Activated CD4-positive, alpha-beta T cell treated with anti-CD3 and anti-CD28 coated beads for 24 hours (primary cell): ENCODE measurements at places on chromosomes 13 and 19.

GRCh38 chr19:31510635-31511034, 161.4 kb upstream of the TSHZ3 start:
- DNase-seq = no peak

GRCh38 chr19:41709951-41710645, 1.7 kb downstream of the CEACAM5 start:
- no peak for DNase-seq

DNA sequence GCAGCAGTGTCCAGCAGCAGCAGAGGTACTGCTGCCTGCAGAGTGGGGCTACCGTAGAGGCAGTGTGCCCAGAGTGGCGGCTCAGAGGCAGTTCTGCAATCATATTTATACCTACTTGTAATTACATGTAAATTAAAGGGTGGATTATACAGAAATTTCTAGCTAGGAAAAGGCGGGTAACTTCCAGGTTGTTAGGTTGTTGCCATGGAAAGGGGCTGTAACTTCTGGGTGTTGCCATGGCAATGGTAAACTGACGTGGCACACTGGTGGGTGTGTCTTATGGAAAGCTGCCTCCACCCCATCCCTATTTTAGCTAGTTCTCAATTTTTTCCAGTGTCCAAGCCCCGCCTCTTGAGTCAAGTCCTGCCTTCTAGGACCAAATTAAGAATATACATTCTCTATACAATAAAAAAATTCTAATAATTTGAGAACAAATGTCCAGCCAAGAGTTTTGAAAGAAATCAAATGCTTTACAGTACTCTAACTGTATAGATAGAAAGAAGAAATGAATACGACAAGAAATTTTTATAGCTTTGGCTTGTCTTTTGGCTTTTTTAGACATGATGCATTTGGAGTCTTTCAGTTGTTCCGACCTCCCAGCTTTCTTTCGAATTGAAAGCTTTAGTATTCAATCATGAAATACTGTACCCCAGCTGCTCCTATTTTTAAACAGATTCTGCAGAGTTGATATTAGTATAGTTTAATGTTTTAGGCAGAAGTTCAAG, 816.6 kb downstream of the DIAPH3 start:
- no peak for DNase-seq

DNA sequence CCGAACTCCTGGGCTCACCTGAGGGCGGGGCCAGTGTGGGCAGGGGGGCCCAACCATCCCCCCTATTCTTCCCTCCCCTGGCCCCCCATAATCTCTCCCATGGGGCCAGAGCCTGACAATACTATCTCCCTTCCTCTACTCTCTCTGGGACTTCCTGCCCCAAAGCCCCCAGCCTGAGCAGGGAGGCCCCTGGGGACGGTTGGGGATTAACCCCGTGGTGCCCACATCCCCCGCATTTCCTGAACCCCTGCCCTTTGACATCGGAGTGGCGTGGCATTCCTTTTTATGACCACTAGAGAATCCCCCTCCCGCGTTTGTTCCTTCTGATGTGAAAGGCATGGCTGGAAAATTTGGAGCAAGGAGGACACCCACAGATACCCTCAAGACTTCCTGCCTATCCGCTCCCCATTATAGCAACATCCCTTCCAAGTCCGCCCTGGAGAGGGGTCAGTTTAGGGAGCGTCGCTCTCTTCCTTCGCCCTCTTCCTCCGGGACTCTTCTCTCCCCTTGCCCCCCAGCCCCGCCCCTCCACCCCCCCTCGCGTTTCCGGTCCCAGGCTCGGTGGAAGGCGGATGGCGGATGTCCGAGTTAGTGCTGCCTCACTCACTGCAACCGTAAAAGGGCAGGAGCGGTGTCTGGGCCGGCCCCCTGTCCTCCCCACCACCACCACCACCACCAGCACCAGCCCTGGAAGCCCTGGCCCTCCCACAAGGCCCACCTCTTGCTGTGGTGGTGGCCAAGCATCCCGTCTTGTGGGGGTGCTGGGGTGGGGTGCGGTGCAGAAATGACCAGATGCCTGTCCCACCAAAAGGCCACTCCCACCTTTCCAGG, 1.8 kb downstream of the VASP start:
- no peak for DNase-seq

GRCh38 chr13:113851826-113852535, 11.9 kb downstream of the GAS6 start:
- no peak for DNase-seq

DNA sequence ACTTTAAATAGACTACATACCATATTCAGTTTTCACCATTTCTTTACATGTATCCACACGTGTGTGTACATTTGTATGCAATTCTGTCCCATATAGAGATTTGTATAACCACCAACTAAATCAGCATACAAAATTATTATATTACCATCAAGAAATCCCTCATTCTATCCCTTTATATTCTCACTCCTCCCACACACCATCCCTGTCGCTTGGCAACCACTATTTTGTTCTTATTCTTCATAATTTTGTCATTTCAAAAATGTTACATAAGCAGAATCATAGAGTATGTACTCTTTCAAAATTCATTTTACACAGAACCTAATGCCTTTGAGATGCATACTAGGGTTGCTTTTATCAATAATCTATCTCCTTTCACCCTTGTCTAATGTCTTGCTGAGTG, 740.5 kb downstream of the SLITRK5 start:
- DNase-seq = no peak

DNA sequence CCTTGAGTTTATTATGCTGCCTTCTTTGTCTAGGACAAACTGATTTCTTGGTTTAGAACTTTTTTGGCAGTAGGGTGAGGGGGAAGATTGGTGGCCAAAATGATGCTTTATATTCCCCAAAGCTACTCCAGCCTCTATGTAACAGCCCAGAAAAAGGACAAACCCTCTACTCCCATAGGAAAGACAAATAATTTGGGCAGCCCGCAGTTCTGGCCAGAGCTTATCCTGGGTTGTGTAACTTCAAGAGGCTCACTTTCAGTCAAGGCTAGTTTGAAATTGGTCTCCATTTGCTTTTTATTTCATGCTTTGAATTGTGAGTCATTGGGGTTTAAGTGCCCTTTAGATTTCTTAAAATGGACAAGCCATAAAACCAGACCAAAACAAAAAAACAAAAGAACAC, 142.3 kb downstream of the OLFM4 start:
- no peak for DNase-seq

DNA sequence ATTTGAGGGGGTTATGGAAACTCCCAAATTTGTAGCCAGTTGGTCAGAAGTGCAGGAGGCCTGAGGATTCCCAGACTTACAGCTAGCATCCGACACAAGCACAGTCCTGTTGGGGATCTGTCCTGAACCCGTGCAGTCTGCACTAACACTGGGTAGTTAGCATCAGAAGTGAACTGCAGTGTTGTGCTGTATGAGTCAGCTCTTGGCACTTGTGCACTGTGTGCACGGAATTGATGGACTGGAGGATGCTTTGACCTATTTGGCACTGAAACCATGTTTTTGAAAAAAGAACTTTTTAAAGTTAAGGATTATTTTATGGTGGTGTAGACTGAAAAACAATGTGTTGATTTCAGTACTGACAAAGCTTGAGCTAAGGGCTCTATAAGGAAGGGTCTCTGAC, 279.0 kb downstream of the NHLRC3 start:
- DNase-seq = no peak

GRCh38 chr13:79647533-79647932, 166.6 kb downstream of the NDFIP2 start:
- no peak for DNase-seq

- DNase-seq = no peak
These were observed 85.1 kb downstream of the FNDC3A start for GRCh38 chr13:49060678-49061387.

- peak; percentile 93 for DNase-seq
These were observed at the start of gene MYCBP2 for GRCh38 chr13:77326905-77327604. MYCBP2 (minus strand) TSS chr13:77327094; CDS start chr13:77326775, 319 bp downstream.

- DNase-seq = no peak
These were observed 40.8 kb downstream of the RCBTB2 start for GRCh38 chr13:48492096-48492440.

- no peak for DNase-seq
These were observed 2.9 kb upstream of the C2CD4C start for GRCh38 chr19:411723-412355.

DNA sequence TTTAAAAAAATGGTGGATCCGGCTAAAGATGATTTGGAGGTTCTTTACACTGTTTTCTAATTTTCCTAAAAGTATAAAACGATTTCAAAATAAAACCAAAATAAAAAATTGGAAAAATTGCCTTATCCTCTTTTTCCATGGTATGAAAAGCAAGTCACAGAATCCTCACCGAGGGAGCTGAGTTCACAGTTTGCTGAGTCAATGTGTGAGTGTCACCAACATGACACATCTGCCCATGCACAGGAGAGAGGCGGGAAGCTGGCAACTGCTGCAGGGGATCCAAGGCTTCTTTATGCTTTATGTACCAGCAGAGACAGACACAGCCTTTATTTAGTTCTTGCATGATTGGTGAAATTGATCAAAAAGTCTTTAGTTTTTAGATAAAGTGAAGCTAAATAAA, 157.8 kb downstream of the TNFSF13B start:
- DNase-seq = no peak

- peak; percentile 64 for DNase-seq
These were observed 17.2 kb downstream of the PKN1 start for GRCh38 chr19:14450168-14450874.

- no peak for DNase-seq
These were observed 199.8 kb downstream of the COG6 start for GRCh38 chr13:39855236-39855635.

- DNase-seq = no peak
These were observed 49.4 kb upstream of the SLC15A1 start for GRCh38 chr13:98801626-98802418.

GRCh38 chr13:91331047-91331915, 16.2 kb upstream of the MIR17HG start:
- DNase-seq = no peak

DNA sequence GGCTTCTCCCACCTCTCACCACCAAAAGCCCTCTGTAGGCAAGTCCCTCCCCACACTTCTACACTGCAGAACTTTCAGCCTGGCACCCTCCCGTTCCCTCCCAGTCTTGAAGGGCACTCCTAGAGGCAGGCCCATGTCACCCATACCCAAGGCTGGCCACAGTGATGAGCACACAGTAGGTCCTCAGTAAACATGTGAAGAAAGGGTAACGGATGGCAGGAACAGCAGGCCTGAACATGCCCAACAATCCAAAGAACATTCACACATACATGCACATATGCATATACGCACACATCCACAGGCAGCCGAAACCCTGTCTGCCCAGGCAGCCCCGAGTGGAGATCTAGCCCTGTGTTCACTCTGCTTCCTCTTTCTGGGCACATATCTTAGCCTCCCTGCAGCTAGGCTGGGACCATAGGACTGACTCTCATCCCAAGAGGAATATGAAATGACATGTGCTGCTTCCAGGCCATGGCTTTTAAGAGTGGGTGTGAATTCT, 55.2 kb downstream of the CEBPG start:
- no peak for DNase-seq

DNA sequence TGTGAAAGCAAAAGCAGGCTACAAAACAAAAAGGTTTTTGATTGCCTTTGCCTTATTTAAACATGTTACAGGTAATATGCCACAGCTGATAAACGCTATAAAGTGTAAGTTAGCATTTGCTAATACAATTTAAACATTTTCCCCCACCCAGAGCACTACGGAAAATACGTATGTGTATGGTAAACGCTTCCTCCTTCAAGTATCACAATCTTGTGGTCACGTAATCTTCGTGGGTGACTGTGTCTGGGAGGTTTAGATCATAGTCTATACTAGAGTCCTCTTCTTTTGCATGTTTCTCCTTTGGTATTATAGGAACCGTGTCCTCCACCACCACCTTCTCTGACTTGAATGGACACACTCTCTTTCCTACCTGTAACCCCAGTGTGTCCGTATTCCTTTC, 38.1 kb upstream of the POSTN start:
- no peak for DNase-seq

DNA sequence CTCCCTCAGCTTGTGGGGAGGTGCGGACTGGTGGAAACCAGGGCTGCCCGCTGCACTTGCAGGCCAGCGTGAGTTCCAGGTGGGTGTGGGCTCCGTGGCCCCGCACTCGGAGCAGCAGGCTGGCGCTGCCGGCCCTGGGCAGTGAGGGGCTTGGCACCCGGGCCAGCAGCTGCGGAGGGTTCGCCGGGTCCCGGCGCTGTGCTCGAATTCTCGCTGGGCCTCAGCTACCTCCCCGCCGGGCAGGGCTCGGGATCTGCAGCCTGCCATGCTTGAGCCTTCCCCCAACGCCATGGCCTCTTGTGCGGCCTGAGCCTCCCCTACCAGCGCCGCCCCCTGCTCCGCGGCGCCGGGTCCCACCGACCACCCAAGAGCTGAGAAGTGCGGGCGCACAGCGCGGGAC, 71.6 kb upstream of the ADGRL1 start:
- no peak for DNase-seq

DNA sequence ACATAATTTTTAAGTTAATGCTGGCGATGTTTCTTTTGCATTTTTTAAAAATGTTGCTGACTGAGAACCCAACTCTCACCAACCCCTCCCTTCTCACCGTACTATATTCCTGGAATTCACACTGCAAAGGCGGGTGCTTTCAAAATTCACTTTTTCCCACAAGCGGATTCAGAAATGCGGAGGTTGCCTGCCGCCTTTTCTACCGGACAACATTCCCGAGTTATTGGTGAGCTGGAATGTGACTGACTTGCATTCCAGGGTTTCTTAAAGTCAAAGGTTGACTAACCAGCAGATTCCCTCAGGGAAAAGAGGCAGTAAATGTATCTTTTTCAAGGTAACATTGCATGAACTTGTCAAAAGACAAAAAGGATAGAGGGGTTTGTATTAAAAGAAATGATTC, 113.3 kb downstream of the RAB20 start:
- DNase-seq = no peak

- DNase-seq = no peak
These were observed 2.1 kb downstream of the CCDC9 start for GRCh38 chr19:47258434-47258833.

DNA sequence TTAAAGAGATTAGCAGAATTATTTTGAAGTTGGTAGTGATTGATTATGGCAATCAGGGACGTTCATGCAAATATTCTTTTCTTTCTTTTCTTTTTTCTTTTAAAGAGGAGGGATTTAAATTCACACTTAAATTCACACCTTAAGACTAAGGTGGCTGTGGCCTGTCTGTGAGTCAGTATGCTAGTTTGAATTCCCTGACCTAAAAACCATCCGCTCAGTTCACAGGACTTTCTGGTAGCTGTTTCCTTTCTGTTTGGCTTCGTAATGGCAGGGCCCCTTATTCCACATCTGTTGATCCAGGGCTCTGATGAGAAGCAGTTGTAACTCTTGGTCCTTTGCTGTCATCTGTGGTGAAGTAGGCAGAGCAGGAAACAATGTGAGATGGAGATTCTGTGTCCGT, 7.5 kb downstream of the TNFSF11 start:
- no peak for DNase-seq
